ENCODE measurements at places on chromosomes 11 and 22.

DNA sequence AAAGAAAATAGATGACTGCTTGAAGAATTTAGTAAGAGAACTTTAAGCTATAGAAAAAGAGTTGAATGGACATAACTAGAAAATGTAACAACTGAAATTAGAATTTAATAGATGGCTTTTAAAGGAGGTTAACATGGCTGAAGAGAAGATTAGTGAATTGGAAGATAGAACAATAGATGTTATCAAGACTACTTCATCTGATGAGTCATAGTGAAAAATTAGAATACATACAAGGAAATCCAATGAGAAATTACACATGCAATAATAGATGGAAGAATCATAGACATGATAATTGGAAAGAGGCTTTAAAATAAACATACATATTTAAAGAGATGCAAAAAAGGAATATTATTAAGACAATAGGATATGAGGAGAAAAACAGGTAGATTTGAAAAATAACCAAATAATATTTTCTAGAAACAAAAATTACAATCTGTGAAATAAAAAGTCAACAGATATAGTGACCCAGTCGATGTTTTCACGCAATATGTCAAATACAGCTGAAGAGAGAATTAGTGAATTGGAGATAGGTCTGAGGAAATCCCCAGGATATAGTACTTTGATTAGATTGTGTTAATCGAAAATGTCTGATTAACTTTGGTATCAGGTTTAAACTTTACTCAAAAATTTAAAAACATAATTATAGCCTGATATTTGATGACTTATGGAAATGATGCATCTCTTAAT, 28.2 kb downstream of the CAT start:
- DNase-seq = no peak

- DNase-seq = no peak
Measured at GRCh38 chr11:23313001-23313400, 452.7 kb upstream of the CCDC179 start.

- DNase-seq = no peak
Measured at GRCh38 chr11:40328890-40329614, 1130.4 kb downstream of the LRRC4C start.

GRCh38 chr11:128506999-128507611, 80.3 kb downstream of the ETS1 start:
- no peak for DNase-seq

GRCh38 chr22:35056486-35056885, 9.5 kb upstream of the ISX start:
- DNase-seq = no peak

DNA sequence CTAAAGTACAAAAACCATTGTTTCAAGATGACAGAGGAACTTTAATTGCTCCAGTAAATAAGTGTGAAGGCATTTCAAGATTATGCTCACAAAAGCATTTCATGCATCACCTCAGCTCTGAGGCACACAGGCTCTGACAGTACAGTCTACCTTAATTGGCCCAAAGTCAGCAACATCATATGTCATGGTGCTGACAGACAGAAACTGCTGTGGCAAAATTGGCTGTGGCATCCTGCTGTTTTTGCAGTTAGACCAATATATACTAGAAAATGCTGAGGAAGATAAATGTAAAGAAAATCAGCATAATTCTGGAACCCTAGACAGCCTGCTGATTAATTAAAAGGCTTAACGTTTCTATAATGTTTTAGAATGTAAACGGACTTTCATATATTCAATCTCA, 34.9 kb upstream of the PPP2R1B start:
- DNase-seq = no peak

DNA sequence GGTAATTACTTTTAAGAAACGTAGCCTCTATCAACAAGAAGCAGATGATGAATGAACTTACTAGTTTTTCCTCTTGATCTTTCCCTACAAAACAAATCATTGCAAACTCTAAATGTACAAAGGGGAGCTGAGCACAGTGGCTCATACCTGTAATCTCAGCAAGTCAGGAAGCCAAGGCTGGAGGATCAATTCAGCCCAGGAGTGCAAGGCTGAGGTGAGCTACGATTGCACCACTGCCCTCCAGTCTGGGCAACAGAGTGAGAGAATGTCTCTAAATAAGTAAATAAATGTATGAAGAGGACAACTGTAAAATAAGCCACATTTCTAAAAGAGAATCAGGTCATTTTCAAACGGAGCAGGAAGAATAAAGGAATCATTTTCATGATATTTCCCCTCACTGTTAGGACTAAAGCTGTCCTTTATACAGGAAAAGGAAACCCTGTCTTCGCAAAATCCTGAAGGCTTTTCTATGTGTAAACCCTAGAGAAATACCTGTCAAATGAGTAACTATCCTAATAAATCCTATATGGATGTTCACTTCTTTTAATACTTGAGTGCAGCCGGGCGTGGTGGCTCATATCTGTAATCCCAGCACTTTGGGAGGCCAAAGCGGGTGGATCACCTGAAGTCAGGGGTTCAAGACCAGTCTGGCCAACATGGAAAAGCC, 41.2 kb downstream of the RRAS2 start:
- no peak for DNase-seq

DNA sequence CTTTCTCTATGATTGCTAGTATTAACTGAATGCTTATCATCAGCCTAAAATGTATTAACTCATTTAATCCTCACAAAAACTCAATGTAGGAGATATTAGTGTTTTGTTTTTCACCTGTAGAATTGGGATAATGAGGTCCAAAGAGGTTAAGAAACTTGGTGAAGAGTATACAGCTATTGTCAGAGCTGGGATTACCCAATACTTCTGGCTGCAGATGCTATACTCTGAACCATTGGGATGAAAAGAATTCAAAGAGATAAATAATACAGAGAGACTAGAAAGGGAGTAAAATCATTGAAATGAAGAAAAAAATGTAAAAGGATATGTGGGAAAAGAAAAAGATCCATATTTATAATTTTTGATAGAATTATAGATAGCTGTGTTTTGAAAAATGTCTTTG, 137.1 kb downstream of the TRPC6 start:
- no peak for DNase-seq

DNA sequence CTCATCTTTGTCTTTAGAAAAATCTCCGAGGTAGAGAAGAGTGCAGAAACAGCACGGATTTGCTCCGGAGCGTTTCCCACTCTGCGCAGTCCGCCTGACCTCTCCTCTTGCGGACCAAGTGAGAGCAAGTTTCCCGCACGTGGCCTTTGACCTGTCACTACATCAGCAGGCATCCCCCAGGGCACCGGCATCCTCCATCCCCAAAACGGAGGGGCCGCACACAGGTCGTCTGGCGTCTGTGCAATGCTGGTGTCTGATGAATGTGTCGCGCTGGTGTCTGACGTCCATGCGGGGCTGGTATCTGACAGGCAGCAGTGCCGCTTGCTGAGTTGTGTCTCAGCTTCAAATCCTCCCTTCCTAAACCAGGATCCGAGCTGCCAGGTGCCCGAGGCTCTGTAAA, 739 bp upstream of the MRGPRE start:
- DNase-seq = no peak

DNA sequence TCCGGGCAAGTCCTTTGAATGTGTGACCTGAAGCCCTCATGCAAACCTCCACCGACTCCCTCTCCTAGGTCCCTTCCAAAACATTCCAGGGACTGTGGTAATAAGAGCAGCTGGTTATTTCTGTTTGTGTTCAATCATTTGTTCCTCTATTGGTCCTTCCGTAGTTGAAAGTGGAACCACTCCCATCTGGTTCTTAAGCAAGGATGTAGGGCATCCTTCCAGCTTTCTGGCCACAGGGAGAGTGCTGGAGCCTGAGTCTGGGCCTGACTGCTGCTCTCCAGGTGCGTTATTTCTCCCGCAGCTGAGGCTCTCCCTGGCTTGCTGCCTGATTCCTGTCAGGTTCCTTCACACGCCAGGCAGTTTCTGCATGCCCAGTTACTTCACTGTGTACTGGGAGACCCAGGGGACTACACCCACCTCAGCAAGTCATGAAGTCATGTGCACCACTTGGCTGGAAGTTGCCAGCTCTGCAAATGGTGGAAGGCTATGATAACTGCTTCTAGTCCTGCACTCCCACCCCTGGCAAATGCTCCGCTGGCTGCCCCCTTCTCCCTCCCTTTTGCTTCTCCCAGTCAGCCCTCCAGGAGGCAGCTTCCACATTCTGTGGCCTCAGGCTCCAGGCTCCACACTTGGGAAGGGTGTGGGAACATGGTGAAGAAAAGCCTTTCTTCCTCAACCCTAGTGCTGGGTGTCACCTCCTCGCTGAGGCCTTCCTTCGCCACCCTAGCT, 4.0 kb upstream of the ALX4 start:
- DNase-seq = no peak

DNA sequence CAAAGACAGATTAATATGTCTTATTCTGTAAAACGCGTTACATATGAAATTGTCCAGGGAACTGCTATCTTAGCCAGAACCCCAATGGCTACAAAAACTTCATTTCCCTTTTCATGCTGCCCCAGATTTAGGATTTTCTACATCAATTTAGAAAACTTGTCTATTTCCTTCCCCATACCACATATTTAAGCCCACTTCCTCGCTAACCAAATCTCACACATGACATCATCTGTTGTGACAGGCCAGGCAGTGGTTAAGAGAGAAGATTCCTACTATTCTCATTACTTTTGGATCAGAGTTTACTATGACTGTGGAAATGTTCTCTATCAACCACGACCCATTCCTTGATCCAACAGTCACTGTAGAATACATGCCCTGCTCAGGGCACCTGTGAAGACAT, 15.9 kb downstream of the CCDC82 start:
- DNase-seq = no peak

GRCh38 chr22:47063071-47063509, 300.6 kb downstream of the TBC1D22A start:
- DNase-seq = no peak

GRCh38 chr22:40157330-40157945, 20.3 kb upstream of the TNRC6B start:
- no peak for DNase-seq

DNA sequence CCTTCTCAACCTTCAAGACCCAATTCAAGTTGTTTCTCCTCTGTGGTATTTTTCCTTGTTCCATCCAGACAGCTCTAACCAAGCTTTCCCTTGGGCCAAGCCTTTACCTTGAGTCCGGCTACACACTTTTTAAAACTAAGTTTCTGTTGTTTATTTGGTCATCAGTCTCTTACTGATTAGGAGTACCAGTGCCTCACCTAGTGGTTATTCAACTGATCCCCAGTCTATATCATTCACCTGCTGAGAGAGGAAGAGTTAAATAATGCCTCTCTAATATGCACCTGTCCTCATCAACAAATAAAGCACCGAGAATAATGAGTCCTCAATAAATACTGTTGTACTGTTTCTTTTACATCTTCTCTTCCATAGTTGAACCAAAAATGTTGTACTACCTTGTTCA, 160.8 kb downstream of the MSANTD4 start:
- DNase-seq = no peak
